CD8-positive, alpha-beta memory T cell (primary cell): ENCODE measurements at places on chromosomes 1 and 21. TPM values are rescaled to one million over a fixed set of nuclear protein-coding genes. Genes with fewer than 3 reads are reported as not detected.

CENPL gene
- total RNA-seq: 24.9 TPM

DNA sequence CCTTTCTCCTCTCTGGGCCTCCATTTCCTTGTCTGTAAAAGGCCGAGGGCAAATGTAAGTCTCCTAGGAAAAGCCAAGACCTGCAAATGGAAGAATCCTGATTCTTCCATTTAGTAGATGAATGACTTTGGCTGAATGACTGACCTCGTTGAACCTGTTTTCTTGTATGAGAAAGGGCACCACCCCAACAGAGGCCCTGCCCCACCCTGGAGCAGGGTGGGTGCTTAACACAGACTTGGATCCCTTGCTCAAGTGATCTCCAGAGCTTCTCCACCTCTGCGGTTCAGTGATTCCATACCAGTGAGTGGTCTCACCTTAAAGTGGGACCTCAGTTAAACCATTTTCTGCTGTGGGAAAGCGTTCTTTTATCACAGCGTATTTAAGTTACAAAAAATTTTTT is 39.0 kb upstream of the GUCA2B start:
- DNase-seq: no peak

GBP7 gene
- total RNA-seq: 0.09 TPM

GRCh38 chr1:54081306-54082270 is 28.2 kb downstream of the TCEANC2 start:
- DNase-seq: peak; percentile 33

DNA sequence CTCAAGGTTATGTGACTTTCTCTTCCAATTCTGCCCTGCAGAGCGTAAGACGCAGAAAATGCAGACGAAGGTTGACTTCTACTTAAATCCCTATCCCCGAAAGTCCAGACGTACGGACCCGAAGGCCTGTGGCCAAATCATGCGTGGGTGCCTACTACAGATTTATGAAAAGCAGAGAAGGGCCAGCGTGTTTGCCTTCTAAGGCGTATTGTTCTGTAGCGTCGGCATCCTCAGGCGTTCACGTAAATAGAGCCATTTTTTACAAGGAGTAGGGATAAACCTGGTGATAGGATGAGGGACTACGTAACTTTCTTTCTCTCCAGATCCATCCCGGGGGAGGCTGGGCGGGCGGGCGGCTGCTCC is 222 bp upstream of the GIPC2 start:
- DNase-seq: no peak

OR2W3 gene
- total RNA-seq: not detected

GRCh38 chr21:35585155-35585554 is 475.2 kb downstream of the SETD4 start:
- no peak for DNase-seq

DNA sequence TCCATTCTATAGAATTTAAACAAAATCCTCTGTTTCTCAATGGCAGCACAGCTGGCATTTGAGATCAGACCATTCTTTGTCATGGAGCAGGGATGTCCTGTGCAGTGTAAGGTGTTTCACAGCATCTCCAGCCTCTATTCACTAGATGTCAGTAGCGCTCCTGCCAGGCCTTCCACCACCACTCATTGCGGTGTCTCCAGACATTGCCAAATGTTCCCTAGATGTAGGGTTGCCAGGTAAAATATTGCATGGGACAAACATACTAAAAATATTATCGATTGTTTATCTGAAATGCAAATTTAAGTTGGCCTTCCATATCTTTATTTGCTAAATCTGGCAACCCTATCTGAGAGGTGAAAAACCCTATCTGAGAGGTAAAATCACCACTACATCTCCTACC is 11.7 kb downstream of the ITLN2 start:
- no peak for DNase-seq

ANP32E gene
- 154 TPM for total RNA-seq

DNA sequence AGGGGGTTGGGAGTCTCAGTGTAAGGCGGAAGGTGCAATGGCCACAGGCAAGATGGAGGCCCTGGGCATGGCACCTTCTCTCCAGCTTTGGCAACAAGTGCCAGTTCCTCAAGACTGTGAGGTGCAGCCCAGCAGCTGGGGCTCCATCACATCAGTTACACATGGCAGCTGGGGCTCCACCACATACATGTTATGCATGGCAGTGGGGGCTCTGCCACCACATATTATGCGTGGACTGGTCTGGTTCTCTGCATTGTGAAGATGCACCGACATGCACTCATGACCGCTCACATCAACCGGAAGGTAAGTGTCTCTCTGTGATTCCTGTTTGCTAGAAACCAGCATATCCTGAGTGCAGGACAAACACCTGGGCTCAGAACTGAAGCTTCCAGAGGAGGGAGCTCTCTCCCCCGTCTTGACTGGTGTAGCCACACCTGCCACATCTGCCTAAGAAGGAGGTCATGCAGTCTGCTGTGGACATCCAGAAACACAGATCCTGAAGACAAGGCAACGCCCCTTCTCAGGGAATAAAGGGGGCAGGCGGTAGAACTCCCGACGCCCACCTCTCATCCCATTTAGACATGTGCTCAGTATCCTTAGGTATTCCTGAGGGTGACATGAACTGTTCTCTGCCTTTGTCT is 104.1 kb upstream of the TMPRSS2 start:
- no peak for DNase-seq

DNA sequence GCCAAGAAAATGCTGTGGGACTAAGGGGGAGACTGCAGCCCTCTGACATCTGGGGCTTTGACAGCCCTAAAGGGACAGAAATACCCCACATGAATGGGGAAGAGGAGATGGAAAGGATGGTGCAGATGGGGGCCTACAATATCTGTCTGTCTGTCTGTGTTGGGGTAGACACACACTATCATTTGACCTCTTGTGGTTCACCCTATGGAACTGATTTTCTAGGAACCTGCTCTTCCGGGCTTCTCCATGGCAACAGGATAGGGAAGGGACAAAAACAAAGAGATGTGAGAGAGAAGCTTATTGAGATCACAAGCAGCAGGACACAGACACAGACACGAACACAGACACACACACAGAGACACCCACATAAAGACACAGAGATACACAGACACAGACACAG is 17.1 kb downstream of the KIF21B start:
- DNase-seq: no peak

DNA sequence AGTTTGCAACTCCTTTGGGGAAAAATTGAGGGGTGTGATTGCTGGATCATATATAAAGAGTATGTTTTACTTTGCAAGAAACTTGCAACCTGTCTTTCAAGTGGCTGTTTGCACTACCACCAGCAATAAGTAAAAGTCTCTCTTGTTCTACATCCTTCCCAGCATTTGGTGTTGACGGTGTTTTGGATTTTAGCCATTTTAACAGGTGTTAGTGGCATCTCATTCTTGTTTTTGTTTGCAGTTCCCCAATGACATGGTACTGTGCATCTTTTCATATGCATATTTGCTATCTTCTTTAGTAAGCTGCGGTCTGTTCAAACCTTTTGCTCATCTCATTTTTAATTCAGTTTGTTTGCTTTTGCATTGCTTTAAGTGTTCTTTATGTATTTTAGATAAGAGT is 535.5 kb downstream of the LRRIQ3 start:
- no peak for DNase-seq

DNA sequence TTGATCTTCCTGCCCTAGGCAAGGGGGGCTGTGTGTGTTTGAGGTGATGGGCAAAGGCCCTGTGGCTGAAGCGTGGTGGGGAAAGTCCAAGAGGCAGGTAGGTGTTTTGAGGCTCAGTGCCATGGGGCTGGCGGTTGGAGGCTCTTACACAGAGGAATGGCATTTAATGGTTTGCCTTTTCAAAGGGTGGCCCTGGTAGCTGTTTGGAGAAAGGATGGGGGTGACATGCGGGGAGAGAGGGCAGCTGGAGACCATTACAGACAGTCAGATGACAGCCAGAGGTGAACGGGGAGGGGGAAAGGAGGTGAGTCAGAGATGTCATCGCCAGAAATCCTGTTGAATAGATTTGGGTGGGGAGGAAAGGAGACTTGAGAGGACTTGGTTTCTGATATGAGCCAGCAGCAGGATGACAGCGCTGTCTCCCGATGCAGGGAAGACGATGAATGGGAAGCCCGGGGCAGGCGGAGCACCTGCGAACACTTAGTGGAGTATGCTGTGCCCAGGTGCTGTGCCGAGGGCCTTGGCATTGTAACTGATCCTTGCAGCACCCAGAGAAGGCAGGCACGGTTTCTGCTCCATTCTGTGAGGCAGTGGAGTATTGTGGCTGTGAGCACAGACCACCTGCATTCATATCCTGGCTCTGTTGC is 56.3 kb downstream of the MAN1C1 start:
- no peak for DNase-seq

DNA sequence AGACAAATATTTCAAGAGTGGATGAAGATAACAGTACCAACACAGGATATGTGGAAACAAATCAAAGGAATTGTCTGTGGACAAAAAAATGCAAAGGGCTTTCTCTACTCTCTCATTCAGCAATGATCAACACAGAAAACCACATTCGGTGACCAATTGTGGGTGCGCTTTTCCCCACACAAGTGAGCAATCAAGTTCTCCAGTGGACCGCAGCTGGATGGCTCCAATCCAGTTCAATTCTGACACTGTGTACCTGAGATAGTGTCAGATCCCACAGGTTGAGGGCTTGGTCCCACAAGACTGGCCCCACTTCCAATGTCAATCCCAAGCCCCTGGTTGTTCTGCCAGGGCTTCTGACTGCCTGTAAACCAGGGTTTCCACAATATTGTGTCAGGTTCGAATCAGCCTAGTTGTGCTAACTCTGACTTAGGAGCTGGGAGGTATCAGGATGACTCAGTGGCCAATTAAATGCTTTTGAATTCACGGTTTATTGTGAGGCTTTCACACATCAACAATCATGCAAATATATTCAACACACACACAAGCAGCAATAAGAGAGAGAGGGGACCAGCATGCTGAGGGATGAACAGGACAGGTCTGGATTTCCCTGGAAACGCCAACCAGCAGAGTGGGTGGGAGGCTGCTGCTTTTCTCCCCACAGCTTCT is 87.0 kb upstream of the BTG3 start:
- no peak for DNase-seq

DNA sequence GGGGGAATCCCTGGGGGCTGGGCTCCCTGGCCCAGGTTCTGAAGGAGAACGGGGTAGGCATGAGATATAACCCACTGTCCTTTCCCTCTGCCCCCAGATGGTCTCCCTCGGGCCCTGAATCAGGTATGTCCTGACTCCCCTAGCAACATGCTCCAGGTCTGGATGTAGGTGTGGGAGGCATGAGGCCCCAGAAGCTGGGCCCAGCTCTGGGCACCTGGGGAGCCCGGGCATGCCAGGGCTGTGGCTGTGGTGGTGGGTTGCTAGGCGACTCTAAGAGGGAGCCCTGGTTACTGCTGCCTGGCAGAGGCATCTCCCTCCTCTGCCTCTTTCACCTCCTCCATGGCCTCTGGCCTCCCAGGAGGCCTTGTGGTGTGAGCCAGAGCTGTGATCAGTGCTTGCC is 16.2 kb downstream of the FOXO6 start:
- no peak for DNase-seq

DNA sequence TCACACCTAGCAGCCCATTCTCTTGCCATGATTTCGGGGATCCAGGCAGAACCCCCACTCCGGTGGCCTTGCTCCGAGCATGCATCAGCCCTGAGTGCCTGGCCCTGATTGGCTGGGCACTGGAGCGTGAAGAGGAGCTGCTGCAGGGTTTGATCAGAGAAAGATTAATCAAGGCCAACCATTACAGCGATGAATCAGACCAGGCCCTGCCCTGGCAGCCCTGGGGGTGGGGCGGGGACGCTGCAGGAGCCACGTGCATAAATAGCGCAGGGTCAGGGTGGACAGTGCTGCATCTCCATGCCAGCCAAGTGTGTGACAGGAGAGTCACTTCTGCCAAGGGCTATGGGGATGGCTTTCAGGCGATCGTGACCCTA is 3.4 kb upstream of the FAM131C start:
- DNase-seq: no peak

DNA sequence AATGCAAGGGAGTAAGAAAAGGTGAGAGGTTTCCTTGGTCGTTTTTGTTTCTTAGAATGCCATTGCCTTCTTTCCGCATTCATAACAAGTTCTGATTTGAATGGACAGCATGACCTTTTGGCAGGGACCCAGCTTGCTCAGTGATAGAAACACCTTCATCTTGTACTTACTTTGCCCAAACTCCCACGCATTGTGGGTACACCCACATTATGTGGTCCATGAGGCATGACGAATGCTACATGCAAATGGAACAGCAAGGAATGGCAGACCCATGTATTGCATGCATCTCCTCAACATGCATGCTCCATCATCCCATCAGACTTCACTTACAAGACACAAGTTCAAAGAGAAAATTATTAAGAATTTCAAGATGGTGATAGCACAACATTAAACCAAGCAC is 102.8 kb downstream of the CDC7 start:
- DNase-seq: no peak

GRCh38 chr1:172453153-172453545 is 9.3 kb upstream of the PIGC start:
- DNase-seq: no peak

DNA sequence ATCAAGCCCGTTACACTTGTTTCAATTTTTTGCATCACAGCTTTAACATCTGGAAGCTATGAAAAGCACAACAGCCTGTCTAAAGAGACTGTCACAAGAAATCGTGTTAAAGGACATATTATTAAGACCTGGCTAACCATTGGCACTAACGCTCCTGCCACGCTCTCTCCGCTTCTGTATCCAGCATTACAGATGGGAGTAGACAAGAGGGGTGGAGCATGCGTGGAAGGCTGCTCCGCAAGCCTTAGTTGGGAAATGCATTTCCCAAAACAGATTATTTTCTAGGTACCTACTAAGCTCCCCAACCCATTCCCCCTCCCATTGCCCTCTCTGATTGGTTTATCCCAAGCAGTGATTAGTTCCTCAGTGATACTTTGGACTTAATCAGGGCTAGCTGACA is 72.4 kb downstream of the NTNG1 start:
- no peak for DNase-seq

HSPA6 gene
- total RNA-seq: 1.3 TPM

PAQR7 gene
- total RNA-seq: 7.9 TPM

GRCh38 chr1:17539477-17540254 is at the start of gene ARHGEF10L:
Gene ARHGEF10L (plus strand): TSS chr1:17539698. CDS start chr1:17580596, 40,898 bp downstream.
- no peak for DNase-seq

RSPO1 gene
- not detected for total RNA-seq

LCE2A gene
- not detected for total RNA-seq

- DNase-seq: no peak
These were observed 969.8 kb upstream of the ADGRL4 start for GRCh38 chr1:79976287-79976686.

TGFB2 gene
- total RNA-seq: not detected

IGSF3 gene
- 2.0 TPM for total RNA-seq

GRCh38 chr1:56872597-56872996 is 18.0 kb downstream of the C8A start:
- DNase-seq: no peak

- DNase-seq: no peak
These were observed 64.0 kb downstream of the OLIG1 start for GRCh38 chr21:33133892-33134291.

SLC6A9 gene
- total RNA-seq: 7.3 TPM

DNA sequence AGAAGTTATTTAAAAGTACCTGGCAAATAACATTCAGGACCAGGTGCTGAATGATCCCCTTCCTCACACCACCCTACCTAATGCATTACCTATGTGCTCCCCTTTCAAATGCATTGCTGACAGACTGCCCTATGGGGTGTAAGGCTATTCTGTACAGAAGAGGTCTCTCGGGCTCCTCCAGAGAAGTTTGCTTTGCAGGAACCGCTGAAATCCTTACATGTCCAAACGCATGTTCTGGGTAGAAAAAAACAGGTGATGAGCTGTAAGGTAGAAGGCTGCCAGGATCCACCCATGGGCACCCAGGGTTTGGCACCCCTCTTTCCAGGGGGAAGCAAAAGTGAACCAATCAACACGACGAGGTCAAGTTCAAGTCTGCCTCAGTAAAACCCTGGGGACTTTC is 58.3 kb upstream of the TARBP1 start:
- no peak for DNase-seq

GRCh38 chr1:48073798-48074530 is 76.8 kb upstream of the TRABD2B start:
- DNase-seq: no peak

C1orf94 gene
- not detected for total RNA-seq
